ENCODE measurements at places on chromosomes 12 and 14.

GRCh38 chr12:39227218-39227617 is 215.7 kb downstream of the KIF21A start:
- DNase-seq, result no peak

DNA sequence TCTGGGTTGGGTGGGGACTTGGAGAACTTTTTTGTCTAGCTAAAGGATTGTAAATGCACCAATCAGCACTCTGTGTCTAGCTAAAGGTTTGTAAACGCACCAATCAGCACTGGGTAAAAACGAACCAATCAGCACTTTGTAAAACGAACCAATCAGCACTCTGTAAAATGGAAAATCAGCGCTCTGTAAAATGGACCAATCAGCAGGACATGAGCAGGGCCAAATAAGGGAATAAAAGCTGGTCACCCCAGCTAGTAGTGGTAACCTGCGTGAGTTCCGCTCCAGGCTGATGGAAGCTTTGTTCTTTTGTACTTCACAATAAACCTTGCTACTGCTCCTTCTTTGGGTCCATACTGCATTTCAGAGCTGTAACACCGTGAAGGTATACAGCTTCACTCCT is 1.7 kb upstream of the ACOT2 start:
- DNase-seq, result no peak

- DNase-seq, result no peak
These were observed 154.8 kb downstream of the PTCSC3 start for GRCh38 chr14:36021591-36022320.

GRCh38 chr12:99253068-99253467 is 394.5 kb upstream of the GARIN6 start:
- DNase-seq, result peak; percentile 21

- DNase-seq, result peak; percentile 77
These were observed 17.1 kb upstream of the BICD1 start for GRCh38 chr12:32089586-32089985.

- DNase-seq, result no peak
These were observed 6.0 kb upstream of the SOS2 start for GRCh38 chr14:50237427-50237826.

GRCh38 chr14:103973354-103973753 is 31.0 kb upstream of the RD3L start:
- peak; percentile 15 for DNase-seq

- DNase-seq, result no peak
These were observed 800.5 kb downstream of the NRXN3 start for GRCh38 chr14:78970677-78971076.

All from ELF-1 (cell line).